ENCODE measurements at places on chromosomes 1 and 21.
A peak's percentile ranks its signal among the peaks of the same experiment; 100 is the strongest.

DNA sequence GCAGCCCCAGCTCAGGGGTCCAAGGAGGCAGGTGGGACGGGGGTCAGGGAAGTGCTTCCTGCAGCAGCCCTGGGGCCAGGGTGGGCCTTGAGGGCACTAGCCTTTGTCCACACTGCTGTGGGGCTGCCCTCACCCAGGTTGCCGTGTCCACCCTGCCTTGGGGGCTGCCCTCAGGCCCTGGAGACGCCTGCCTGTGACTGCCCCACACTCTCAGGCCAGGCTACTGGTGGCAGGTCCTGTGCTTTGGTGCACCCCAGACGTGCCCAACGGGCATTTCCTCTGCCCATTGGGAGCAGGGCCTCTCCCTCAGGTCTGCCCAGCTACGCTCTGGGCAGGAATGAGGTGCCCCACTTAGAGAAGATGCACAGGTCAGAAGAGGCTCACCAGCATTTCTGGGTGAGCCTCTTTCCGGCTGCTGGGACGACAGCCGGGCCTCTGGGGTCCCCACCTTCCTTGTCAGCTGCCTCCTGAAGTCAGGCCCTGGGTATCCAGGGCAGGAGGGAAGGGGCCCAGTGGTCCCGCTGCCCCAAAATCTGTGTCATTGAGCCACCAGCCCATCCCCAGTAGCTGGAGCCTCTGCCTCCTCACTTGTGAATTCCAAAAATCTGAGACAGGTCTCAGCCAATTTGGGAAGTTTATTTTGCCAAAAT is 2.7 kb upstream of the MMEL1 start:
- DNase-seq, result no peak

GRCh38 chr21:38875694-38876492 is 70.2 kb downstream of the ETS2 start:
- DNase-seq, result no peak

DNA sequence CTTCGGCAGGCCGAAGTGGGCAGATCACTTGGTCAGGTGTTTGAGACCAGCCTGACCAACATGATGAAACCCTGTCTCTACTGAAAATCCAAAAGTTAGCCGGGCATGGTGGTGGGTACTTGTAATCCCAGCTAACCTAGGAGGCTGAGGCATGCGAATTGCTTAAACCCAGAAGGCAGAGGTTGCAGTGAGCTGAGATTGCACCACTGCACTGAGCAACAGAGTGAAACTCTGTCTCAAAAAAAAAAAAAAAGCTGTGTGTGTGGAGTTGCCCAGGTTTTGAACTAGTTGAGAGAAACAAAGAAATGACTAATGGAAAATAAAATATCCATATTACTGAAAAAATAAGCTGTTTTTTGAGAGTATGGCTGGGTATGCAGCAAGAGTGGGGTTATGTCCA is 100.2 kb downstream of the GTF2B start:
- no peak for DNase-seq

GRCh38 chr1:92797297-92797696 is 12.4 kb upstream of the EVI5 start:
- no peak for DNase-seq

- DNase-seq, result no peak
Observed at GRCh38 chr1:166153525-166154314, 13.1 kb downstream of the FAM78B start.

DNA sequence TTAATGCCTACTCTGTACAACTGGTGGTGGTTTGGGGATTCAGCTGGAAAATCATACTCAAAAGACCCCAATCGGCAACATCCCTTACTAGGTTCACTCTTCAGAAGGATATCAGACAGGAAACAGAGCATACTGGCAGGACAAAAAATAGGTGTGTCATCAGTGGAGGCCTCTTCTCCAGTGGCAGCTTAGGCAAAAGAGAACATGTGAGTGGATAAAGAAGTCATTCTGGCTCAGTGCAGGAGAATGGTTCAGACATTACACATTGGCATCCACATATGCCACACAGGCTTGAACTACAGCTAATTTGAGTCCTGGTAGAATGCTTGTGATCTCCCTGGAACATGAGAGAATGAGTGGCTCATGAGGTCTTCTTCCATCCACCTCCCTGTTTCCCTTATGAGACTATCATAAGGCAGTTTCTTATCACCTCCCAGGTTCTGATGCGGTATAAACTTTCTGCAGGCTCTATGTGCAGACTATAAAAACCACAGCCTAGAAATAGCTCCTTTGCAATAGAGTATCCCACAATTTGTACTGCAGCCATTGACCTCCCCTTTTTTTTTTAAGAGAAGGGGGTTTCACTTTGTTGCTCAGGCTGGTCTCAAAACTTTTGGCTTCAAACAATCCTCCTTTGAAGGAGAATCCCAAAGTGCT is 24.7 kb downstream of the VAMP4 start:
- no peak for DNase-seq

DNA sequence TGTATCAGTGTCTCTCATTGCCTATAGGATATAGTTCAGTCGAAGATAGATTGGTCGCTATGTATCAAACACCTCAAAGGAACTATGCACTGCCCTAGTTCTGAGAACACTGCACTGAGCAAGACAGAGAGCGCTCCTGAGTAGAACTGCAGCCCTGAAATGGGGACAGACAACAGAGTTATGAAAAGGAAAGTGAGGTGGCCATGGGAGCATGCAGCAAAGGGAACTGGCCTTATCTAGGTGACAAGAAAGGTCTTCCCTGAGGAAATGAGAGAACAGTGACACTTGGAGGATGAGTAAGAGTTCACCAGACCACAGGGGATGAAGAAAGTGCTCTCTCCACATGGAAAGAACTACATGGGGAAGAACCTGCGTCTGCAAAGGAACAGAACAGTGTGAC is 7.5 kb upstream of the G0S2 start:
- DNase-seq, result no peak

DNA sequence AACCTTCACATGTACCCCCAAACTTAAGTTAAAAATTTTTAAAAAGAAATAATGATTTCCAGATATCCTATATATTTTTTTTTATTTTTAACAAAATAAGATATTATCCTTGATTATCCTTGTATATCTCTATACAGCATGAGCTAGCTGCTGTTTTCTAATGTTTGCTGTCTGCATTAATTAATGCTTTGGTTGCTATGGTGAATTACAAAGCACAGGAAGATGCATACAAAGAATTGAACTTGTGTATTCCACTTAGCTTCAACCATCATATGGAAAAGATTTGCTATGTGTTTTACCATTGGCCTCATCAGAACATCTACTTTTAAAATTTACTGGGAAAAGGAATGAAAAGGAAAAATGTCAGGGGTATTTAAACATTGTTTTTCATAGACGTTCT is 35.4 kb downstream of the VPS45 start:
- DNase-seq, result no peak

- peak; percentile 70 for DNase-seq
Observed at GRCh38 chr1:154221278-154222001, 685 bp downstream of the UBAP2L start.

DNA sequence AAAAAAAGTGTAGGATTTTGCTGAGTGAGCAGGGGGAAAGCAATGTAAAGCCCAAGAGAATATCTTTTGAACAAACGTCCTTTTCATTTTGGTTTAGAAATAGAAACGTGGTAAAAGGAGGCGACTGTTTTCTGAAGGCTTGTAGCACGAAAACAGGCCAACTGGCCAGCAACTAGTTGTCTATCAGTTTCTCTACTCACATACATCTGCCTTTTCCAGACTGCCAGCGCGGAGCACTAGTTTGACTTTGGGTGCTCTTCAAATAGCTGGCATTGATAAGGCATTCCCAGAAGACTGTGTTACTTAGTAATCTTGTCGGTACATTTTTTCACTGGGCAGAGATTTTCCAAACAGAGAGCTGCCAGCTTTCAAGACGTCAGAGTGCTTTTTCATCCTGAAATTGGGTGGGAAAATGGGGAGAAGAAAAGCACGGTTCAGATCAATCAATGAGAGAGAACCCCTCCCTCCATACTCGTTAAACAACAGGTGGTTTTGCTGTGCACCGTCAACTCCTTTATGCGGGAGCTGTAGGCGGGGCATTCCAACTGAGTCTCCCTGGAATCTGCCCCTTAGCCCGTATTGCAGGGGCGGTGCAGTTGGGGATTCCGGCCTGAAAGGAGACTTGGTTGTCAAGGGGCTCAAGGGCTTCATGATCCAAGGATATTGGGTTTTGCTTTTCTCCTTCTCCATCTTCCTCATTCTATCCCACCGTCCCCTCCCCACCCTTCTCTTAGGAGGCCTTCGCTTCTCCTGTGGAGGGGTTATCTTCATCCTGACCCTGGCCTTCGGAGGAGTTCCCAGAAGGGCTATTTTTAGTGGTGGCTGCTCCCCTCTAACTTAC is 884 bp upstream of the LRRC8C start:
- DNase-seq, result no peak

Data from occipital lobe (tissue), 3 donors.